ENCODE measurements at places on chromosomes 2 and 18. TPM values are rescaled to one million over a fixed set of nuclear protein-coding genes. Genes with fewer than 3 reads are reported as not detected.

The SERPINB3 gene
- total RNA-seq, result not detected

The TTC39C gene
- total RNA-seq, result 21.2 TPM

The DYNAP gene
- total RNA-seq, result not detected

GRCh38 chr2:209629597-209629996 lies 142.0 kb upstream of the UNC80 start:
- no peak overlapping the region for H3K27ac ChIP-seq
- no peak for DNase-seq
- H3K36me3 ChIP-seq, result no peaks in the 10 kb centered on the region
- H3K27me3 ChIP-seq, result no peaks in the 10 kb centered on the region
- H3K4me1 ChIP-seq, result peaks cover 2% of the 10 kb centered on the region

GRCh38 chr2:220753486-220753885 lies 818.6 kb downstream of the EPHA4 start:
- H3K36me3 ChIP-seq, result no peaks in the 10 kb centered on the region
- H3K4me1 ChIP-seq, result no peaks in the 10 kb centered on the region
- no peak for DNase-seq
- H3K27ac ChIP-seq, result no peak overlapping the region
- no peak overlapping the region for H3K4me3 ChIP-seq
- no peaks in the 10 kb centered on the region for H3K27me3 ChIP-seq

DNA sequence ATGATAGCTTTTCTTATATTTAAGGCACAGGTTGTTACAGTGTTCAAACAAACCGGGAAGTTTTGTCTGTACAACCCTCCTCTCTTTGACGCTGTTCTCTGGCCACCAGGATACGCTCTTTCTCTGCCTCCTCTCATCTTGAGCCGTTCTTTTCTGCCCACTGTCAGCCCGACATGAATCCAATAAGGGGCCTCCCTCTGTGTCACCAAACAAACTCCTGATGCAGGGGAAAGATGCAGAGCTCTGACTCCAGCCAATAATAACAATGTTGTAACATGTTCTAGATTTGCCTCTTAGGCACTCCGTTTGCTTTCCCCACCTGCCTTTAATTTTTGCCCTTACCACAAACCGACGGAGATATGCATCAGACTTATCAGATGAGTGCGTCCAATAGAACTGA lies 449.3 kb downstream of the SLC4A3 start:
- no peaks in the 10 kb centered on the region for H3K36me3 ChIP-seq
- H3K4me1 ChIP-seq, result peaks cover 5% of the 10 kb centered on the region
- no peaks in the 10 kb centered on the region for H3K27me3 ChIP-seq
- DNase-seq, result no peak
- peak overlapping the region; percentile 6 for H3K27ac ChIP-seq

The ZAP70 gene
- 4.3 TPM for total RNA-seq

Measured in aorta (tissue), 5 donors.